H9 (cell line): ENCODE measurements at places on chromosomes 13 and 19.

GRCh38 chr13:89846926-89847585 lies 1500.4 kb upstream of the MIR17HG start:
- DNase-seq, result no peak

- DNase-seq, result peak; percentile 83
Measured at GRCh38 chr19:46265217-46265828, 31.5 kb upstream of the HIF3A start.

DNA sequence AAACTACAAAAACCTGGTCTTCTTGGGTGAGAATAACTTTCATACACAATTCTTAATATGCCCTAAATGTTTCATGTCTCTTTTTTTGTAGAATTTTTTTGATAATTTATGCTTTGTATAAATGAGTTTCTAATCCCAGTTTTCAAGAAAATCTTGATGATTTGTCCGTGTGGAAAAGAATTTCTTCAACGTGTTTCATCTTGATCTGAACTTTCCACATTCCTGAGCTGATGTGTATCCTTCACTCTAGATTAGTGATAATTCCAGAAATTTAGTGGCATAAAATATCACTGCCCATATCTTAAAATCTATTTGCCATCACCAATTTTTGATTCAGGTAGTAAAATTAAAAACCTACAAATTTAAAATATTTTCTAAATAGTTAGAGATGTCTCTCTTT lies 24.6 kb downstream of the ZNF431 start:
- DNase-seq, result no peak

- DNase-seq, result no peak
Measured at GRCh38 chr19:44960906-44961728, 5.9 kb downstream of the CLPTM1 start.

GRCh38 chr13:79502859-79503468 lies 22.0 kb downstream of the NDFIP2 start:
- DNase-seq, result no peak

- no peak for DNase-seq
Measured at GRCh38 chr13:51958217-51958547, 53.1 kb downstream of the ATP7B start.

GRCh38 chr19:56261145-56261544 lies 11.4 kb upstream of the EDDM13 start:
- DNase-seq, result no peak

GRCh38 chr13:31049083-31049482 lies 112.6 kb downstream of the HSPH1 start:
- no peak for DNase-seq

DNA sequence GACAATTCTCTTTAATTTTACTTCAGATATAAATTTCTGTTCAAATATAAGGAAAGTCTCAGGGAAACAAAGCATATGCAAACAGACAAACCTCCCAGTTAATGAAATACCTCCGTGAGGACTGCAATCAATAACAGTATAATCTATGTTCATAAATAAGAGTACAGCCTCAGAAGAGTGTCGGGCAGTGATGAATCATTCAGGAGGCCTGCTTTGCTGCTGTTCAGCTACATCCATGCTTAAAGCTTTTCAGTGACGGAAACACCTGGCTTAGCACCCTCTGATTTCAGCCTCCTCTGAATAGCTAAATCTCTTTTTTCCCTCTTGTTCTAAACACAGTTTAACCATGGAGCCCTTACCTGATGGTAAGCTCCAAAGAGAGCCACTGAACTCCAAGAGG lies 69.0 kb downstream of the PCDH9 start:
- no peak for DNase-seq

DNA sequence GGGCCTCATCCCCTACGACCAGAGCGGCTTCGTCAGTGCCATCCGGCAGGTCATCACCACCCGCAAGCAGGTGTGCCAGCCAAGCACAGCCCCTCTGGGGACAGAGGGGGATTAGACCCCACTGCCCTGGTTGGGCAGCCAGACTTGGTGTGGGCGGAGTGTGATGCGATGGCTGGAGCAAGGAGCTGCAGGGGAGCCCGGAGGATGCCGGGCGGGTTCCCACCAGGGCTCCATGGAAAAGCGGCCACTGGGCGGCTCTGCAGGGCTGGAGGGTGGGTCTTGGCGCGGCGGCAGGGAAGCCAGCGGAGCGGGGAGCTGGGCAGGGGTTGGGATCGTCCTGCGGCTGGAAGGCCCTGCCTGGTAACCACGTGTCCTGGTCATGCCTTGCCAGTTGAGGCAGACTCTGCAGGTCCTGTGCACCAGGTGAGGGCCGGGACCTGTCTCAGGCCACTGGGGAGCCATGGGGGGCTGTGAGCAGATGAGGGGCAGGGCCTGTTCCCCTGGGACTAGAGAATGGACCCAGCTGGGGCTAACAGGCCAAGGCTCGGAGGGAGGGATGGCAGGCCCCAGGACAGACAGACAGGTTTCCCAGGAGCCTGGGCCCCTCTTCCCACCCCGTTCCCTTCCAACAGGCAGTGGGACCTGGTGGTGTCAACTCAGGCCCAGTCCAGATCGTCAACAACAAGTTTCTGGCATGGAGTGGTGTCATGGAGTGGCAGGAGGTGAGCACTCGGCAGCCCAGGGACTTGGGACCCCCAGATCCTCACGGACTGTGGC lies 6.3 kb downstream of the PTOV1 start:
- DNase-seq, result peak; percentile 48

GRCh38 chr13:37598597-37598996 lies at the start of gene POSTN:
POSTN (minus strand) TSS chr13:37598768; CDS start chr13:37598726, 42 bp downstream.
- no peak for DNase-seq

GRCh38 chr19:1236576-1236975 lies 1.2 kb downstream of the CBARP start:
- no peak for DNase-seq

DNA sequence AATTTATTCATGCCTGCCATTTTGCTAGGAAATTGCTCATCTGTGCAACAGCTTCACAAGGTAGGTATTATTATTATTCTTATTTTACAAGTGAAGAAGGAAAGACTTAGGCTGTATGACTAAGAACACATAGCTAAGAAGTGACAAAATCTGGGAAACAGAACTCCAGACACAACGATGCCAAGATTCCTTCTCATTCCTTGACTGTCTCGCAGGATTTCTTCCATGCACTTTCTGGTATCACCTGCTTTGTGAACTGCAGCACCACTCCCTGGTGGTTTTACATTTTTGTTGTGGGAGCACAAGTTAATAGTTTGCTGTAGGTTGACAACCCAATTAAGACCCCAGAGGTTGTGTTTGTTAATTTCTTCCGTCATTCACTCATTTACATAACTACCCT lies 188.5 kb downstream of the LACC1 start:
- DNase-seq, result no peak

DNA sequence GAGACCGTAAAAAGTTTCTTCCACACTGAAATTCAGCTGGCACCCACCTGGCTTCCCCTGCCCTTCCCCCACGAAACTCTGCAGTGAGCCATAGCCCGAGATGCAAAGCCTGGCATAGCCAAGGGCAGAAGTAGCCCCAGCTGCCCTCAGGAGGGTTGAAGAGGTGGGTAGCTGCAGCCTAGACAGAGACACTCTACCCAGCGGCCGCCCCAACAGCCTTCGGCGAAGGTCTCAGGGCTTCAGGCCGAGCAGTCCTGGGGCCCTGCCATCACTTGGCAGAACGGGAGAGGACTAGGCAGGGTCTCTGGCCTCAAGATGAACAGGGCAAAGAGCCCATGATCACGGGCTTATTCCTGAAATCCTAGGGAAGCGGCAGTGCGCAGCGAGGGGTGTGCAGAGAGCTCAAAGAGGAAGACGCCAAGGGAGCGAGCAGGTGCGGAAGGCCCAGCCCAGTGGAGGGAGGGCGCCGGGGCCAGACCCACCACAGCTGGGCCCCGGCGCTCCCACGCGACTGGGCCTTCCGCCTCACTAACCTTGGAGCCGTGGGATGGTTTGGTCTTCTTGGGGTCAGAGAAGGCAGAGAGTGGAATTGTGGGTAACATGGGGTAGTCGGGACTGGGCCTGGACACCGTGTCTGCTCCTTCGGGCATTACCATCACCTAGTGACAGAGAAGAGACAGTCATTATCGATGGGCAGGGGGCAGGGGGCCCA lies 53.2 kb downstream of the MLLT1 start:
- no peak for DNase-seq

- peak; percentile 90 for DNase-seq
Measured at GRCh38 chr19:15584541-15585115, 30.4 kb upstream of the CYP4F8 start.

GRCh38 chr13:99093997-99094396 lies 106.7 kb upstream of the UBAC2 start:
- no peak for DNase-seq

DNA sequence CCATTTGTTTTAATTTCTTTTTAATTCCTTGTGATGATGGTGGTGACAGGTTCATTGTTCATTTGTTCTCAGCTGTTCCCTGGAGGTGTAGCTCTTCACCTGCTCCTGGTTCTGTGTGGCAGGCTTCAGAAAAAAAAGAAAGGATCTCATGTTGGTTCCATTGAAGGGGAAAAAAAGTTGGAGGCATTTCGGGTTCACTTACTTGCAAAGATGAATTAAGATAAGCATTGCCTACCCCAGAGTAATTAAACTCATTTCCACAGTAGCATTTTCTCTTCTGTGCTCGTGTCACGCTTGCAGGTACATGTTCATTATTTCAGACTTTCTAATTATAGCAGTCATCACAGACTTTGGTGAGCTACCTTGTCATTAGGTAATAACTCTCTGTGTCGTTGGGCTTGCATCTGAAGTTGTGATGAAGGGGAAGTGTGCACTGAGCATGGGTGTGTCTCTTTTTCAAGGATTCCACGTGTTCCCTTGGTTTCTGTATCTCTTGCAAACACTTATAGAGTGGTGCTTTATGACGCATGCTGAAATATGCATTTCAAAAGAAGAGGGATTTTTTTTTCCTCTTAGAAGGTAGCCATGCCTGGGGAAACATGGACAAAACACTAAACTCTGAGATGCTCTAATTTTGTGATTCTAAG lies 69.1 kb downstream of the MTUS2 start:
- no peak for DNase-seq

GRCh38 chr13:55649485-55649884 lies 1491.2 kb upstream of the PRR20A start:
- no peak for DNase-seq

DNA sequence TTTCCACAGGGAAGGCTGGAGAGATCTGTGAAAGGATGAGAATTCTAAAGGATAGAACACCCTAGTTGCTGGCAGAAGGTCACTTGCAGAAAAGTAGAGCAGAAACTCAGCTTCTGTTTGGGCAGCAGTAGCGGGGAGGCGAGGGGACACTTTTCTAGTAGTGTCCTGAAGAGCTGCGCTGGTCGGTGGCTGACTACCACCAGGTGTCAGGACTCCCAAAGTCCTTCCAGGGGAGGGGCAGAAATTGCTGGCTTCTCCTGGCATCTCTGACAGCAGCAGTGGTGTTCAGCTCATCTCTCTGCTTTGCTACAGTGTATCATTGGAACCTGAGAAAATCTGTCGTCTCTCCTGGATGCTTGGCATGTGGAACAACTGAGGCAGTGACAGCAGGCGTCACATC lies 120.9 kb downstream of the ZDHHC20 start:
- DNase-seq, result no peak

- no peak for DNase-seq
Measured at GRCh38 chr19:33752018-33752800, 44.5 kb upstream of the KCTD15 start.

- DNase-seq, result no peak
Measured at GRCh38 chr13:74017301-74018061, 116.7 kb downstream of the KLF12 start.

GRCh38 chr13:42225051-42225450 lies 46.9 kb upstream of the AKAP11 start:
- no peak for DNase-seq
